Muscle of leg (tissue), 16 donors: ENCODE measurements at places on chromosomes 1 and 21. TPM values are rescaled to one million over a fixed set of nuclear protein-coding genes. Genes with fewer than 3 reads are reported as not detected.

NBPF10 gene
- total RNA-seq: 1.8 TPM

MSH4 gene
- 0.44 TPM for total RNA-seq

RER1 gene
- 57.5 TPM for total RNA-seq

ZSWIM5 gene
- 0.35 TPM for total RNA-seq

CCDC17 gene
- 1.2 TPM for total RNA-seq

PLA2G5 gene
- total RNA-seq: 0.13 TPM

C1orf226 gene
- 0.35 TPM for total RNA-seq

GOLT1A gene
- 0.09 TPM for total RNA-seq

RGS13 gene
- 0.89 TPM for total RNA-seq

KHDRBS1 gene
- total RNA-seq: 60.7 TPM

SON gene
- total RNA-seq: 138 TPM

UMODL1 gene
- 0.04 TPM for total RNA-seq

C1orf141 gene
- total RNA-seq: not detected

SLC9C2 gene
- total RNA-seq: not detected

CD52 gene
- total RNA-seq: 1.7 TPM

ENAH gene
- 59.4 TPM for total RNA-seq

LY9 gene
- total RNA-seq: 0.13 TPM

C1orf116 gene
- under 0.01 TPM for total RNA-seq

KIF26B gene
- total RNA-seq: 0.89 TPM
